Right forelimb (tissue), 1 donor: ENCODE measurements at places on chromosomes 2 and 18.

GRCh38 chr18:36757081-36757480 is 71.7 kb downstream of the TPGS2 start:
- no peak for DNase-seq

DNA sequence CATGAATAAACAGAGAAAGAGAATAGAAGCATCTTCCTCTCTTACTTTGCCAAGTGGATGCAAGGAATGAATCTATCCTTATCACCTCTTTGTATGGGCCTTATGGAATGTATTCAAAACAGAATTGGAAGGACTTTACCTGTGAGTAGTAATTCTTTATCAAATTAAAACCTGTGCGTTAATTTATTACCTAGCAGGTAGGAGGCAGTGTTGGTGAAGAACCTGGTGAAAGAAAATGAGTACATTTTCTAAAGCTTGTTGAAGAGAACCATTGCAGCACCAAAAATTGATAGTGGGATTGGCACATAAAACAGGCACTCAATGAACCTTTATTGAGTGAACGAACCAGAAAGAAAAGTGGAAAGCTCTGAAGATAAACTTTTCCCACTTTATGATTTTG is 1302.1 kb upstream of the CELF4 start:
- DNase-seq = no peak

GRCh38 chr2:23355001-23355400 is 30.0 kb upstream of the KLHL29 start:
- no peak for DNase-seq

DNA sequence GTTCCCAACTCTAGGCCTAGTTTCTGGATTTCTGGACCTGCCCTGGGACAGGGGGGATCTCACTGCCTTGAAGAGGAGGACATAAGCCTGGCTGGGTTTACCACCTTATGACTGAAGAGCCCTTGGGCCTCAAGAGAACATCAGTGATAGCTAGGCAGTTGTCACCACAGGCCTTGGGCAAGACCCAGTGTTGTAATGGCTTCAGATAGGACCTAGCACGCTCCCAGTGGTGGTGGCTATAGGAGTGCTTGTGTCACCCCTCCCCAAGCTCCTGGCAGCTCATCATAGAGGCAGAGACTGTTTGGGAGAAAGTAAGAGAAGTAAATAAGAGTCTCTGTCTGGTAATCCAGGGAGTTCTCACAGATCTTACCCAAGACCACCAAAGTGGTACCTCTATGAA is 19.4 kb upstream of the EVA1A start:
- DNase-seq = no peak

DNA sequence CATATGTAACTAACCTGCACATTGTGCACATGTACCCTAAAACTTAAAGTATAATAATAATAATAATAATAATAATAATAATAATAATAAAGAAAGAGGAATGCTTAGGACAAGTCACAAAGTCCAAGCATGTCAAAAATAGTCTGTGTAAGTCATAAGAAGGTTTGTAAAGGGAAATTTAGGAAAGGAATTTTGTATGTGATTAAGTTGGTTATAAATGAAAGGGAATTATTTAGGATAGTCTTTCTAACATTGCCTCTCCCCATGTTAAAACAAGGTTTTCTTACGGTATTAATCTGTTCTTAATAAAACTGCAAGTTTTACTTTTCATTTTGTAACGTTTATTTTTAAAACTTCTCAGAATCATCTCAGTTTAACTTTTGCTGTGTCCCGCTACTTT is 62.8 kb downstream of the SESTD1 start:
- DNase-seq = no peak

DNA sequence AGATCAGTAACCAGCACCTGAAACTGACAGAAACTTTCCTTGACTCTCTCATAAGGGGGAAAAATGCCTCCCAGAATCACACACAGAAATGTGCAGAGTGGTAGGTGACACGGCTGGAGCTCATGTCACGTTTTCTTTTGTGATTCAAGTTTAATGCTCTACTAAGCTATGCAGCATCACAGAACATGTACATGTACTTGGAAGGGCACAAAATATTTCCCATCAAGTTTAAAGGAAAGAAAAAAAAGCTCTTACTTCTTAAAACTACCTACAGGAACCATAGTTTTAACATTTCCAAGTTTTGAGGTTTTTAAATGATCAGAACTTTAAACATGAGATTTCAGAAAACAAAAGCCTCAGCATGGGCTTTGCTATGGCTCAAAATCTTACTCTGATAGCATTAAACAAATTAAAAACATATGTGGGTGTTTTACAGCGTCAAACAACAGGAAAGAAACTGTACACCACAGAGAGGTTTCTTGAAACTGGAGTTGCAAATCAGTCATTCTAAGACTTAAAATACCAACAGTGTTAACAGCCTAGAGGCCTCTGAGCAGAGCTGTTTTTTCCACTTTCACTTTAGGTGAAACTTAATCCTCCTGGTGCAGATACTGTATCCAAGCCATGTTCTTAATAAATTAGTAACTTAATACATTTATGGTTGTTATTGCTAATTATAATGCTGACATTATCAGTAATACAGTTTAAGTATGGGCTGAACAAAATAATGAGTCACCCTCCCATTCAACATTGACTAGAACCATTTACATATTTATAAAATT is 30.1 kb downstream of the MBP start:
- no peak for DNase-seq

- DNase-seq = no peak
Measured at GRCh38 chr18:62755946-62756345, 40.6 kb downstream of the PHLPP1 start.

- DNase-seq = no peak
Measured at GRCh38 chr18:61531182-61531581, 198.0 kb downstream of the CDH20 start.

DNA sequence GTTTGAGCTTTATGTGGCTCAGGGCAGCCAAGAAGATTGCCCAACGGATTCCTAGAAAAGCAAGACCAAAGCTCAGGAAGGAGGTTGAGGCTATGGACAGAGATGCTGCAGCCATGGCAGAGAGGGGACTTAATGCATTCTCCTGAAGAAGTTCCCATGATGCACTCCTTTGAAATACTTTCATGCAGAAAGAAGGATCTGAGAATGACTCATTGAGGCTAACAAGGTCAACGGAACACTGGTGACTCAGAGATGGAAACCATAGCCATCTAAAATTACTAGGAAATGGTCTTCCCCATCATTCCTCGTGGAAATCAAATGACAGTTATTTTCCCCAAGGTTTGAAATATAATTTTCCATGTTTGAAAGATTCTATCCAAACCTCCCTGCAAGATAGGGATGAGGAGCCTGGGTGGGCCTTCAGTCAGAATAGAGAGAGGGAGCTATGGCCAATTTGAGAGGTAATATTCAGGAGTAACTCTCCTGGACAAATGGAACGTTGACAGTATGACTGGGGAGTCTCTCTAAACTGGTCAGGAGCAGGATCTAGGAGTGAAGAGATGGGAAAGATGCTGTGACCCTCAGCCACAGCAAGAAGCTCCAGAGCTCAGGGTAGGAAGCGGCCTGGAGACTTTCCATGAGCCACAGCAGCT is 63.0 kb downstream of the REEP1 start:
- DNase-seq = no peak
